ENCODE measurements at places on chromosomes 7 and 10.

- DNase-seq = no peak
Measured at GRCh38 chr7:76424413-76425111, at the start of gene ZP3. Gene ZP3, plus strand, starts transcription at chr7:76424950. Its CDS starts 15 bp downstream, at chr7:76424965.

- no peak for DNase-seq
Measured at GRCh38 chr10:52316001-52316400, 1.9 kb downstream of the DKK1 start.

DNA sequence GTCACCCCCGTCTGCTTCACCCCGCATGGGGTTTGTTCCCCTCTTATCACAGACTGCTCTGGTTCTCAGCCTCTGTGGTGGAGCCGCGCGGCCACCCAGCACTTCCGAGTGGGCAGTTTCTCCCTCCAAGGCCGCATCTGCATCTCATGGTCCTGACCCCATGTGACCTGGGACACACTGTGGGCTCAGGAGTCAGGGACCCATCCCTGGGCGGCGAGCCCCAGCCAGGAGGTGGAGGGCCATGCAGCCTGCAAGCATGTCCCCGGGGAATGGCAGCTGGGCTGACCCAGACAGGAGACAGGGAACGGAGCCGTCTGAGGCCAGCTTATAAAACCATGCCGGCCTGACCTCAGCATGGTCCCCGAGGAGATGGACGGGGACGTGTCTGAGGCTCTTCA, 25.2 kb upstream of the TTYH3 start:
- DNase-seq = no peak

DNA sequence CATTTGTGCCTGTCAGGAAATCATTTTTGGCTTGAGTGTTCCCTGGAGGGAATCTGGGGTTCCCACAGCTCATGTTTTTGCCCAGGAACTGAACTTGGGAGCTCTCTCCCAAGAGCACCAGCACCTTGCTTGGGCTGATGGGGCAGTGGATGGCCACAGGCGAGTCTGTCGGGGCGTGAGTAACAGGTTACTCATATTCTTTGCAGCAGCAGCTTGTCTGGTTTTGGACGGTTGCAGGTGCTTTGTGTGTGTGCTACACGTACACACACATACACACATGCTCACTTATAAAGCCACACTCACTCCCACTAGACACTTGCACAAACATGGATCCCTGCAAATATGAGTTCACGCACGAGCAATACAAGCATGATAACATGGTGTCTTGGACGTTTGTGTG, 2.9 kb upstream of the PALD1 start:
- DNase-seq = no peak

DNA sequence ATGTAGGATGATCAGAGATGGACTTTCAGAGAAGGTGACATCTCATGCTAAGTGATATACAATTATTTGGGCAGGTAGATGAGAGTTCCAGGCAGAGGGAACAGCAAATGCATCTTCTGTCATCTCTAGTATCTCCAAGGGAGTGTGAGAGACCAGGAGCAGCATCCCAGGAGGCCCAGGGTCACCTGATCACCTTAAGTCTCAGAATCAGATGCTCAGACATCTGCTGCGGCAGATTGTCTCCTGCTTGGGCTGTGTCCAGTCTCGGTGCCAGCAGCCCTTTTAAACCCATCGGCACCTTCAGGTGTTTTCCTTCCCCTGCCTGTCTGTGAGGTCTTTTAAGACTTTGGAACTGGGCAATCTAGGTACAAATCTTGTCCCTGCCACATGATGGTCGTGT, 690.6 kb downstream of the LRMDA start:
- no peak for DNase-seq

All from stimulated activated CD8-positive, alpha-beta memory T cell treated with anti-CD3 and anti-CD28 coated beads, Interleukin-7, amount 100 ng/mL, for 1 hour (primary cell).